ENCODE measurements at places on chromosomes 7 and 10. TPM values are rescaled to one million over a fixed set of nuclear protein-coding genes. Genes with fewer than 3 reads are reported as not detected.

- peak; percentile 27 for DNase-seq
These were observed 7.5 kb upstream of the AGR3 start for GRCh38 chr7:16889305-16889704.

DNA sequence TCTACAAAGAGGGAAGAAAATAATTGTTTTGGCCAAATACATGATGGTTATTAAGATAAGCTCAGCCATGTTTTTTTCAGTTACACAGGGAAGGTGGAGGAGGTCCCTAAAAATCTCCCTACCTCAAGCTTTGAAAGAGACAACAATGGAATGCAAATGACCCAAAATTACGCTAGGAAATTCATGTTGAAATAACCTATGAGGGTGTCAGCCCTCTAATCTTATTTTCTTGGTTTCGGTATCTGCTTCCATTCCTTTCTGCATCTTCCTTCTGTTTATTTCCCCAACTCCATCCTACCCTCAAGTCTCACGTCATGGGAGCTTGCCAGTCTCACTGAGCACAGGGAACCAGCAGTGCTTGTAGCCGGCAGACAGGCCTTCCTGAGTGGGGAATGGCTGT is 40.6 kb upstream of the SMNDC1 start:
- DNase-seq, result no peak

DNA sequence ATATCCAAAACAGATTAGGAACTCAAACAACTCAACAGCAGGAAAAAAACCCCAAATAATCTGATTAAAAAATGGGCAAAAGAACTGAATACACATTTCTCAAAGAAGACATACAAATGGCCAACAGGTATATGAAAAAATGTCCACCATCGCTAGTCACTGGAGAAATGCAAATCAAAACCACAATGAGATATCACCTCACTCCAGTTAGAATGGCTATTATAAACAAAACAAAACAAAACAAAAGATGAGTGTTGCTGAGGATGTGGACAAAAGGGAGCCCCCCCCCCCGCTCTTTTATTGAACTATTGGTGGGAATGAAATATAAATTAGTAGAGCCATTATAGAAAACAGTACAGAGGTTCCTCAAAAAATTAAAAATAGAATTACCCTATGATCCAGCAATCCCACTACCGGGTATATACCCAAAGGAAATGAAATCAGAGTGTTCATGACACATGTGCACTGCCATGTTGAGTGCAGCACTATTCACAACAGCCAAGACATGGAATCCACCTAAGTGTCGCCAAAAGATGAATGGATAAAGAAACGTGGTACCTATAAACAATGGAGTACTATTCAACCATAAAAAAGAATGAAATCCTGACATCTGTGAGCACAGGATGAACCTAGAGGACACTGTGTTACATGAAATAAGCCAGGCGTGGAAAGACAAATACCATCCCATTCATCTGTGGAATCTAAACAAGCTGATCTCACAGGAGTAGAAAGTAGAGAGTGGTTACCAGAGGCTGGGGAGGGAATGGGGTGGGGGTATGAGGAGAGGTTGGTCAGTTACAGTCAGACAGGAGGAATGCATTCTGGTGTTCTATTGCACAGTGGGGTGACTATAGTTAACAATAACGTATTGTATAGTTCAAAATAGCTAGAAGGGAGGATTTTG is 78.1 kb upstream of the RHEB start:
- DNase-seq, result no peak

Gene MYPN
- polyA plus RNA-seq, result not detected

Gene VENTX
- 0.39 TPM for polyA plus RNA-seq

Gene TSPAN12
- polyA plus RNA-seq, result 44.2 TPM

GRCh38 chr10:7507887-7508726 is 97.3 kb upstream of the SFMBT2 start:
- DNase-seq, result no peak

DNA sequence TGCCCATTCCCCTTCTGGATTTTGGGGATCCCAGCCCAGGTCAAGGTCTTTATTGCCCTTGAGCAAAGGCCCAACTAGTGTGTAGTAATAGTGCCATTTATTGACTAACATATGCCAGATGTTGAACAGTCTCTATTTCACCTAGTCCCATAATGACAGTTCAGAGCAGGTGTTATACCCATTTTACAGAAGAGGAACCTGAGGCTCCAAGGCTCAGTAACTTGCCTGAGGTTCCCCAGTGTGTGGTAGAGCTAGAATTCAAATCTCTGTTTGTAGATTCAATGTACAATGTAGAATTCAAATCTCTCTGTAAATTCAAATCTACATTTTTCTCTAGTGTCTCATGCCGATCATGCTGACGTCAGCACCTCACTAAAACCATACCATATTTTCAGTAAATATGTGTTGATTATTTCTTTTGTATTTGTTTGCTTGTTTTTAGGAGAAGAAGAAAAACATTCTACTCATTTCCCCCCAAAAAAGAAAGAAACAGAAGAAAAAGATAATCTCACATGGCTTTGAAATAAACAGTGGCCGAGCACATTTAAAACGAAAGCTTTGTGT is 329.7 kb downstream of the PRPF18 start:
- DNase-seq, result no peak

DNA sequence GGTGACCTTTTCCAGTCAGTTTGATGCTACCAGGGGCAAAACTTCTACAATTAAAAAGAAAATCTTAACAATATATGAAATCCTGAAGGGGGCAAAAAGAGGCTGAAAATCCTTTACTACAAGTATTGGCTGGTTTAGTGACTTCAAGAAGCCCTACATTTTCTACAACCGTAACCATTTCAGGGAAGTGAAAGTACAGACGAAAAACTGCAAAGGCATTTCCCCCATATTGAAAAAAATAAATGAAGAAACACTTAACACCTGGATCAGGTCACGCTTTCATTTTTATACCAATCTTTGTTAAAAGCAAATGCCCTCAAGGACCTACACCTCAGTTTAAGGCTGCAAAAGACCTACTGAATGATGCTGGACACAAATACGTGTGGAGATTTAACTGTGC is 38.6 kb downstream of the IL6 start:
- no peak for DNase-seq

Gene GPR158
- 0.09 TPM for polyA plus RNA-seq

- DNase-seq, result no peak
These were observed 182.9 kb downstream of the XPNPEP1 start for GRCh38 chr10:109740436-109740835.

DNA sequence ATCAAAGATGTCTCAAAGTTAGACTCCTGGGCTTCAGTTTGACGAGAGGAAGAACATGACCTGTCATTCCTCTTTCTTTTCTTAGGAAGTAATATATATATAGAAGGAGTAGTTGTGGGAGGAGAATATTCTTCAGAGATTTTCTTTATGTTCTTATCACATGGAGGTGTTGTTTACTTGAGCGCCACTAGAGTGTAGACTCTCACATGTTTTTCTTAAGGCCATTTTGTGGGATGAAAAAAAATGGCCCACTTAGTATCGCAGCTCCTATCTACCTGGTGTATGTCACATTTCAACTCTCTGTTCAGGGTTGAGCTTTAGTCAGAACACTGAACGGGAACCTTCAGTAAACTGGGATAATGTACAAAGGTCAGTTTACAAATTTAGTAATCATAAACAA is 645.2 kb downstream of the PHTF2 start:
- DNase-seq, result no peak

Gene OPN1SW
- not detected for polyA plus RNA-seq

GRCh38 chr10:69406816-69407580 is 9.7 kb downstream of the TACR2 start:
- no peak for DNase-seq

Gene ASB10
- polyA plus RNA-seq, result 0.22 TPM

- no peak for DNase-seq
These were observed 767.2 kb downstream of the TNS3 start for GRCh38 chr7:46814516-46815250.

Data from kidney (tissue), 22 donors.